ENCODE measurements at places on chromosomes 7 and 10.

DNA sequence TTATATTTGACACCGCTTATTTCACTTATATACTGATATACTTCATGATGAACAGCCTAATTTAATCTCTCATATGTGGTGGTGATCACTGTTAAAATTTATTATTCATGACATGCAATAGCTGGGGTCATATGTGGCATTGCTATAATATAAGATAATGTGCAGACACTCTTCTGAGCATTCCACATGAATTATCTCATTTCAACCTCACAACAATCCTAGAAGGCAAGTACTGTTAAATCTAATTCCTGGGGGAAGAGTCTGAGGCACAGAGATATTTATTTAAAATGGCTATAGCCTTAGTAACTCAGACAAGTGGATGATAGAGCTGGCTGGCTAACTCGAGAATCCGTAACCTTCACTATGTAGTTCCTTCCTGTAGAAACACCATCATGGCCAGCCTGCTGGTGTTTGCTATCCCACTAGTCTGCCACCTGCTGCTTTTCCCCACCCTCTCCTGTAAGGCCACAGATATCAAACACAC, 46.6 kb upstream of the A1CF start:
- DNase-seq: no peak

DNA sequence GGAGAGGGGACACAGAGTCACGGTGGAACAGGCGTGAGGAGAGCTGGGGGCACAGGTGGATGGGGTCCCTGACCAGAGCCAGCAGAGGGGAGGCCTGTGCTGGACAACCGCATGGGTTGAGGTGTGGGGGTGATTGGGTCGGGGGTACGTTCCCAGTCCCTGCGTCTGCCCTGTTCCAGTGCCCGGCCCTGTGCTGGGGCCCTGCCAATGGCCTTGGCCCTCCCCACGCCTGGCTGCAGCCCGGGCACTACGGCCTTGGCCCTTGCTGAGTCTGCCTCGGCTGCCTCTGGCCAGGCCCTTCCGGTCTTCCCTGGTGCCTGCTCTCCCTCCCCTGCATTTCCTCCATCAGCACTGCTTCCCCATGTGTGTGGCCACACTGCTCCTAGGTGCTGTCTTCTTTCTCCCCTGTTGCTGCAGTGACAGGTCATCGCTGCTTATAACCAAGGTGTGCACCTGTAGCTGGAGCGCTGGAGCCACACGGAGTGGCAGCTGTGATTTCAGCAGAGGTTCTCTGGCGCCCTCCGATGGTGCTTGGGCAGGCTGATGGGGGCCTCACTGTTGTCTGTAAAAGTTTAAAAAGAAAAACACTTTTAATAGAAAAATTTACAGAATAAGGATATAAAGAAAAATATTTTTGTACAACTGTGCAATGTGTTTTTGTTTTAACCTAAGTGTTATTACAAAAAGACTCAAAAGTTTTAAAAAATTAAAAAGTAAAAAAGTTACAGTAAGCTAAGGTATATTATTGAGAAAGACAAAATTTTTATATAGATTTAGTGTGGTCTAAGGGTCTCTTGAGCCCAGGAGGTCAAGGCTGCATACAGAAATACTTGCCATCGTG, 45.2 kb upstream of the BHLHA15 start:
- DNase-seq: peak; percentile 40

DNA sequence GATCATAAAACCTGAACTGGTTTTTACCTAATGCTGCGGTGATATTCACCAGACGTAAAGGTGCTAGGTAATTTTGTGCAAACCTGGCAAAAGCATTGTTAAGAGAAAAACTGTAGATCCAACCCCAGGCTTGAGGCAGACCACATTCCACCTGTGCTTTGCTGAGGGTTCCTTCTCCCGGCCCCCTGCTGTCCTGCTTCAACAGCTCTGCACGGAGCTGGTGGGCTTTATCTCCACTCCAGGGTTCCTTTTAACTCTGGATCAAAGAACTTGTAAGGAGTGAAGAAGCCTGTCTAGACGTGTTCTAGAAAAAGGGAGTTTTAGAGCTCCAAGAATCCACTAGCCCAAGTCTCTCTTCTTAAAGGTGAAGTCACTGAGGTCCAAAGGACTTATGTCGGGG, 87.5 kb upstream of the NMT2 start:
- no peak for DNase-seq

DNA sequence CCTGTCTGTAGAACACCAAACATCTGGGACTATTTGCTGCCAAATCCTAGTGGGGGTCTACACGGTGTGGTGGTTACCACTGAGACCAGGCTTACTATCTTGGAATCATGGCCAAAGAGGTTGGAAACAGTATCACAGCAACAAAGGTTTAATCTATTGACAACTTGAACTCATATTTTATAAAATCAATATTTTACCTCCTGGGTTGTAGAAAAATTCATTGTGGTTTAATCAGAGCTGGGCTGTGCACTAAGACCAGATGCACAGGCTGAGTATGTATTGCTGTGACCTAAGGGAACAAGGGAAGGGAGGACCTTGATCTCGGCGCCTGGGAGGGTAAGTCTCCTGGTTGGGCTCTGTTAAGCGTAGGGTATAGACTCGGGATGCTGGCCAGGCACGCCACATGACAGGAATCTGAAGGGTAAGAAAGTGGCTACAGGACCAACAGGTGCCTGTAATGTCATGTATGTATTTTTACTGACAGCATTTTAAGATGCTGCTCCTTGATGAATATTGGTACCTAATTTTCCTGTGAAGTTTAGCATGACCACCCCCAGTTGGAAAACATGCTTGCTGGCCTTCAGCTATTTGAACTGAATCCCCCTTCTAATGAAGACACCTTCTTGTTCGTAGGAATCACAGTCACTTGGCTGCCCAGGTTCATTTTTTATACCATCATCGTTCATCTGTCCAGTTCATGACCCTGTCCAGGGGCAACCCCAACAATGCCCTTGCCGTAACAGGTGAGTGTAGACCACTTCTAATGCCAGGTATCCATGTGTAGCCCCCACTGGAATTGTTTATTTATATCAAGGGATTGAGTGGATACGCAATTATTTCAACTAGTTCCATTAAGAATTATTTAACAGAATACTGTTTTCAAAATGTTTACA, 79.5 kb downstream of the EZH2 start:
- no peak for DNase-seq

- no peak for DNase-seq
These were observed 997.1 kb upstream of the C7orf33 start for GRCh38 chr7:147593271-147594057.

- no peak for DNase-seq
These were observed 15.2 kb downstream of the FAM24B start for GRCh38 chr10:122864194-122864592.

DNA sequence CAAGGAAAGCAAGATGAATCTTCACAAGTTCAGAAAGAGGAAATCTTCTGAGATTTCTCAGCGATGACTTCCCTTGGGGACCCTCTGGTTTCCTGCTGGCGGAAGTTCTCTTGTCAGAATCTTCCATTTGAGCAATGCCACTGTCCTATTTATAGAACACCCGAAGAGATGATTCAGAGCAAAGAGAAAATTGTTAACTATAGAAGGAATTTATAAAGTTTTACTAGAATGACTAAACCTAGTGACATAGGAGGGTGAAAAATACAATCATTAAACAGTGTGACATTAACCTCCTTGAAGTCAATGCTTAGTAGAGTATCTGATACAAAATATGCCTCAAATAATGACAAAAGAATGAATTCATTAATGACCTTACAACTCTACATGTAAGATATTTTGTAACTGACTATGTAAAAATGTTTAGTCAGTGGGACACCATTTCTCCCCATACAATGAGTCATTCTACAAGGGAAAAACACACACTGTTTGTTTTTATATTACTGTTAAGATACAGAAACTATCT, 206.5 kb upstream of the CNTNAP2 start:
- DNase-seq: no peak

DNA sequence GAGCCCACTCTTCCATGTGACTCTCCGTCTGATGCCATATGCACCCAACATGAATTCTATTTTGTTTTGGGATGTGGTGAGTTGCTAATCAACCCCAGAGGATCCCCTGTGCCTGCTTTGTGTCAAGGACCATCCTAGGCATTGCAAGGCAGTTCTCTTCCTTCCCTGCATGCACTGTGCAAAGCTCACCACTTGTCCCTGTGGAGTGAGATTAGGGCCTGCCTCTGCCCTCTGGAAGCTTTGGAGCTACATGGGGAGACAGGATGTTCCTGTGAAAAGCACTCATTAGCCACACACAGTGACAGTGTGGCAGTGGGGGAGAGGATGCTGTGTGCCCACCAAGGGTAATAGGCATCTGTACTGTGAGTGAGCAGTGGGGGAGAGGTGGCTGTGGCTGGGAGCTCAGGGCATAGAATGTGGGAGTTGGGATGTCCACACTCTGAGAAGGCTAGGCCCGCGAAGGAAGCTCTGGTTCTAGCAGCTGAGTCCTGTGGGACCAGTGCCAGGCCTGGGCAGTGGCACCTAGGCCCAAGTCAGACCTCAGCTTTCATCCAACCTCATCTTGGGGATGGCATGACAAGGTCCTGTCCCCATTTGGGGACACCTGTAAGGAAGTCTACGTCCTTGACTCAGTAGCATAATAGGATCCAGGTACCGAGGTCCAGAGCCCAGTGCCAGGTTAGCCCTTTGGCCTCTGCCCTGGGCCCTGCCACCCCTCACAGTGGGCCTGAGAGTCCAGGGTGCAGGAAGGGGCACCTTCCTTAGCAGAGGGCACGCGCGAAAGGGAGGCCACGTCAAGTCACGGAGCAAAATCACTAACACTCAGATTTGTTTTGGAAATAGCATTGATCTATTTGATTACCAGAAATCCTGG, 6.6 kb downstream of the ADRA2A start:
- no peak for DNase-seq

DNA sequence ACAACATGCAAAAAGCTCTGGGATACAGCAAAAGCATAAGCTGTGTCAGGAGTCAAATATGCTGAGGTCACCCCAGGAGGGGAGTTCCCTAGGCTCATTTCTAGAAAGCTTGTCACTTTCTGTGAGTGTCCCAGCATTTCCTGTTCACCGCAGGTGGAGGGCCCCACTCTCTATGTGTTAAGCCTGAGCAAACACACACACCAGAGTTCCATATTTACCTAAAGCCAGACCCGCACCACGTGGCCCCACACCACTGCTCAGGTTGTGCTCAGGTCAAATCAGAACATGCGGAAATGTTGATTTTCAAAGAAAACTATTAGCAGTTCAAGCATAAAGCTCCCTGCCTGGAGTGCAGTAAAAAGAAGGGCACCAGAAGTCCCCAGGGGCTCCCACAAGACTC, 259.6 kb upstream of the PPP2R2D start:
- no peak for DNase-seq

- DNase-seq: no peak
These were observed 5.6 kb upstream of the IFIT2 start for GRCh38 chr10:89296220-89296648.
